ENCODE measurements at places on chromosomes 7 and 10.

DNA sequence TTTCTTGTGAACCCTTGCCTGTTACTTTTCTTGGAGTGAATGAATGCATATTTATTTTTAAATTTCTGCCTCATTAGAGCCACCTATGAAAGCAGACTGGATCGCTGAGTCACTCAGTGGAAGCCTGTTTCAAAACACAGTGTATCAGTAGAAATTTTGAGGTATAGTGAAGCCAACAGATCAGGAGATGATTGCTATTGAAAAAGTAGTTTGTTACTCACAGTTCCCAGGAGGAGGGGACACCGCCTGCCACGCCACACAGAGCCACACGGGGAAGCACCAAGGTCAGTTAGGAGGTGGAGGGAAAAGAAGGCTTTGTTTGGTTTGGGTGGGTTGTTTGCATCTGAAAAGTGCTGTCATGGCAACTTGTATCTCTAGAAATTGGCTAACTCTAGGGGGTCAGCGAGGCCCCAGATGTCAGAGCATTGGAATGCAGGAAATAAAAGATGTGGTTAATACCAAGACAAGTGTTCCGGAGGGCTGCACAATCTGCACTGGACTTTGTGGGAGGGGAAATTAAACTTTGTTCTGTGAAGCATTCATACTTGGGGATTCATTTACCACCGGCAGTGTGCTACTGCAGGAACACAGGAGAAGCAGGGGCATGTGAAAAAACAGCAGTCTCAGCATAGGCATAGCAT, 106.4 kb upstream of the SDK1 start:
- DNase-seq, result no peak

DNA sequence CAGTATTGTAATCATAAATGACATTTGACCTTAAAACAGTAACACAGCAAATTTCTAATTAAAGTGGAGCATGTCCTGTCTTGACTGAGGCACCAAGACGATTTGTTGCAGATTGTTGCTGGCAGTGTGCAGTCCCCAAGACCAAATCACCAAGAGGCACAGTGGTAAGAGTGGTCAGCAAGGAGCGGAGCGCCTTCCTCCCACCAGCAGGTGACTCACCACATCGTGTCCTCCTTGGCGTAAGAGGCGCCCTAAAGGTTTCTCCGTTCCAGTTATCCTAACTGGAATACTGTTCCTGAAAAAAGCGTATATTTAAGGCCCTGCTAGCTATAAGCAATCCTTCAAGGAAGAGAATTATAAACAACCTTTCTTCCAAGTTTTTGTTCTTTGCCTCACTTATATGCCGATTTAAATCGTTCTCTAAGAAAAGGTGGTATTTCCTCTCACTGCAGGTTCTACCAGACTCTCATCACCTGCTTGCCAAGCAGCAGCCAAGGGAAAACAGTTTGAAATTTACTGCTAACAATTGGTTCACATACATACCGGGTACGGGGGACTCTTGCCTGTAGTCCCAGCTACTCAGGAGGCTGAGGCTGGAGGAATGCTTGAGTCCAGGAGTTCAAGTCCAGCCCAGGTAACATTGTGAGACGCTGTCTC, 10.7 kb upstream of the REPIN1 start:
- no peak for DNase-seq

DNA sequence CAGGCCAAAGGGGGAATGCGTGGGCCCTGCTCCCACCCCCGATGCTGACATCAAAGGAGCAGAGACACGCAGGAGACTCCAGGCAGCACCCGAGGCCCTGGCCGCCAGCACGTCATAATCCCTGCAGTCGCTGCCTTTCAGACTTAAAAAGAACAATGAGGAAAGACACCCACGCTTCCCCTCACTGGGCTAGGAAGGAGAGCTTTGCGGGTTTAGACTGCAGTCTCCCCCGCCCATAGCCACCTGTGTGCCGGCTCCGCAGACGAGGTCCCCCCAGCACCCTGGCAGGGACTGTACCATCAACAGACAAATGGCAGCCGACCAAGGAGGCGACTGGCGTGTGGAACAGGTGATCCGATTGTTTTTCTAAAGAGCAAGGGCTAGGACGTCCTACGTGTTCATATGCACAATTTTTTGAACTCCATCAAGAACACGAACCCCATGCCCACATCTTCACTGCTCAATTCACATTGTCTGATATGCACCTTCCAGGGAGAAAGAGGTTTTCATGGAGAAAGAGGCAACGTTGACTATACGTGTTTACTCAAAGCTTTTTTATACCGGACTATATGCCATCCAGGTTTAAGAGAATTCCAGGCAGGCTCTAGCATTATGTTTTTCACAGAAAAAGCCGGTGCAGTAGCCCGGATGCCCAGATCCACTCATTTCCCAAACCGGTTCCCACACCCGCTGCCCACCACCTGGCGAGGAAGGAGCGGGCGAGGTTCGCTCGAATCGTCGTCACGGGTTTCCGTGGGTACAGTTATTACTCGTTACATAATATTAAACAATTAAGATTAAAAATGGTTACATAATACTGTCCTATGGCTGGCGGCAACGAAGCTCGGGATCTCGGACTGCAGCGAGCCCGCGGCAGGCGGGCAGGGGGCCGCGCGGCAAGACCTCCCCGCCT, 1.1 kb downstream of the GRB10 start:
- DNase-seq, result peak; percentile 8

DNA sequence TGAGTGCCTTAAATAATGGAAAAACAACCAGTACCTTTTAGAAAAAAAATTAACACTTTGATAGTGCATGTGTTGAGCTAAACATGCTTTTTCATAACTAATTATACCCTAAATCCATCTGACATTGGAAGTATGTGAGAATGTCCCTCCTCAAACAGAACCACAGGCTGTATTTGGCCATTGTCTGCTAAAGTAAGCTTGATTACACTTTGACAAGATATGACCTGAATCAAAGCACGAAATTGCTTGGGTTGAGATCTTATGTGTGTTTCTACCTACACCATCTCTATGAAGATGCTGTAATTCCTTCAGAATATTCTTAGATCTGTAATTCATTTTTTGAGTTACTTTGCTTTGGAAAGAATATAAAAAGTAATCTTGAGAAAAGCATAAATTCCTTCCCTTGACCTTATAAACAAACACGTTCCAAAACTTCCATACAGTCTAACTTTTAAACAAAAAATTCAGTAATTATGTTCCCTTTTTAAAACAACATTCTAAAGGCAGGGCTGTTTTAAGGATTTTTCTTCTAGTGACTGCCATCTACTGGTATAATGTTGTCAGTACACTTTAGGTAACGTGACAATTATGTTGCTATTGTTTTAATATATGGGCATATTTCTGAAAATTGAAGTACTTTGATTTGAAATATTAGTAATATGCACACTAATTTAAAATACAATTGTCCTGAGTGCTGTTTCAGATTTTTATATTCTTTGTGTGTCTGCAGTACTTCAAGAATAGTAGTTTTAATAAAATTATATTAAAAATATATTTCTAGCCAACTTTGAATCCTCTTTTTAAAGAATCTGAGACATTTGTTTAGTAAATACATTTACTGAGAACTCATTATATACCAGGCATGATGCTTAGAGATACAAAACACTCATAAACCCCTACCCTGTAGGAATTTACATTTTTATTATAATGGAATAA, 20.9 kb downstream of the CD36 start:
- no peak for DNase-seq

DNA sequence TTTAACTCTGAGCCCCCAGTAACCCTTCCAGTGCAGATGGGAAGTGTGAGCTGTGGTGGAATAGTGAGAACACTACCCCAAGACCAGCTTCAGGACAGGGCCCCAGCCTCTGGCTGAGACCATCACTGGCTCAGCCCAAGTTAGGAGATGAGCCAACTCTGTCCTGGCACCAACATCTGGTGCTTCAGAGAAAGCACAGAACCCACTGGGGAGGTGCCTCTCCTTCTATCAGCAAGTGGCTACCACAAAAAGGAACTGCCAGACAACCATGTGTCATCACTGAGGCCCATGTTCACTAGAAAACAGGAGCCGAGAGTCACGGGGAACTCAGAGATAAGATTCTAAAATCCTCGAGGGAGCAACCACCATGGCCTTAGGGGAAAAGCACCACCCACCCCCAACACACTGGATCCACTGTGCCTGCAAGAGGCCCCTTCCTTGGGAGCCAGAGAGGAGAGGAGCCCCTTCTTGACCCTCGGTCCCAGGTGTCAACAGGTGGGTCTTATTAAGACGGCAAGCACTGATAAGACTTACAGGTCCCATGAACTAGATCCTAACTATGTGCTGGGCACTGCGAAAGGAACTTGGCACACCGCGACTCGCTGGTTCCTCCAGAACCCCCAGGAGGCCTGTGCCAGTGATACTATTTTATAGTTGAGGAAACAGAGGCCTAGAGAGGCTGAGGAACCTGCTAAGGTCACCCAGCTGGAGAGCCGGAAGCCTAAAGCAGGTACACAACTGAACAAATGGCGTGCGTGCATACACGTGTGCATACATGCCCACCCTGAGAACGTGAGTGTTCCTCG, 102.7 kb downstream of the FAM53B start:
- DNase-seq, result peak; percentile 22

DNA sequence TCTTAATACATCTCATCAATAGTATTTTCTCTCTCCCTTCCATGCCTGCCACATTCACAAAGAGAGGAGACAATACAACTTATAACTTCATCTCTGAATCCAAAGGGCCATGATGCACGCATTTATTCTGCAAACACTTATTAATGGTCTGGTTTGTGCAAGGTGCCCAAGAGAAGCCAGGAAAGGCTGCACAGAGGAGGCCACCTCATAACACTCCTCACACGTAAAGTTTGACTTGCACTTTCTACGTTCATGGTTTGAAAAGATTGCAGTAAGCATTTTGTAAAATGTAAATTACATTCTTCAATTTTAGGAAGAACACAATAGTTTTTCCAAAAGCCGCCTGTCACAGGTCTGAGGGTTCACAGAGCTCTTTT, 1.2 kb upstream of the PALS2 start:
- no peak for DNase-seq

DNA sequence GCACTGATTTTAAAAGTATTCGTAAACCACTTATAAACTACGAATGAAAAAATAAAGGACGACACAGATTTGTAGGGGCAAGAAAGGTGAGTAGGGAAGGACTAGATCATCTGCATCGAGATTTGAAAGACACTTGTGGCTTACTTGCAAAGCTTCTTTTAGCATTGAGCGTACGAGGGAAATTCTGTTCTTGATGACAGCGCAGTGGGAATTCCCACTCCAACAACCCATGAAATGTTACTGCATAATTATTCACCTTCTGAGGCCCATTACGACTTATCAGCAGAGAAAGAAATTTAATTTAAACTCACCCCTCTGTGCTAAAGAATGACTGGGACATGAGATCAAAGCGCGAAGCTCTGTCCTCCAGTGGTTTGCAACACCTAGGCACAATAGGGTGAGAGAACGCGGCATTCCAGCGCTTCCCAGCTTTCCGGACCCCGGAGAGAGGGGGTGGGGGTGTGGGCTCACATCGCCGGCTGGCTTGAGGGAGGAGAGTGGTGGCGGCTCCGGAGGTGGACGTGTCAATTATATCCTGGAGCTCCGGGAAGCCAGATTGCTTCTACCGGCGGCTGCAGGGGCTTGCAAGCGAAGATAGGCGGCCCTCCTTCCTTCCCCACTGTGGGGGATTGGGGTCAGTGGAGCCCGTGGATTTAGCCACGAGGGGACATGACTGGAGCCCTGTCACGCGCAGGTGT, 10.3 kb downstream of the SP8 start:
- no peak for DNase-seq

DNA sequence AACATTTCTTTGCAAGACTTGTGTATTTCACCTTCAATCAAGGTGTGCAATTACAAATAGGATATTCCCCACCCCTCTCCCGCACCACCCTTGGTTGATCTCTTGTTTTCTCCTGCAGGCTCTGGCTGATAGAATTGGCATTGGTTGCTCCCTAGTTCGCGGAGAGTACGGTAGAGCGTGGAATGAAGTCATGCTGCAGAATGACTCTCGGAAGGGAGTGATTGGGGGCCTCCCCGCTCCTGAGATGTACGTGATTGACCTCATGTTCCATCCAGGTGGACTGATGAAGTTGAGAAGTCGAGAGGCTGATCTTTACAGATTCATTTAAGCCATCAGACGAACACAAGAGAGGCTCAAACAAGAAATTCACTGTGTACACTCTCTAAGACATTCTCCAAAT, 58.2 kb upstream of the MSRB2 start:
- DNase-seq, result no peak

- DNase-seq, result no peak
Observed at GRCh38 chr10:36455526-36456133, 669.8 kb upstream of the ANKRD30A start.

DNA sequence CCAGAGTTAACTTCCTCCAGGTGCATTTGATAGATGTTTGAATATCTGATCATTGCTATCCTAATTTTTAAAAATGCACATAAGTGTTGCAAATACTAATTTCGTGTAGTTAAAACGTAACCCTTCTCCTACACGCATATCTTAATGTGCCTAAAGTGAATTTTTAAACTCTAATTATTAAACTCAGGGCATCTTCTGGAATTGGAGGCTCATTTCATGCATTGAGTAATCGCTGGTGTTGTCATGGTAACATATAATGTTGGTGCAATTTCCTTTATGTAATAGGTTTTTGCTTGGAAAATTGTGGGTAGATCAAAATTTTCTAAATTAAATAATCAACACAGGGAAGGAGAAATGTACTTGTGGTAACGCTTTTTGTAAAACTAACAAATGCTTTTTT, 56.2 kb downstream of the ARMC3 start:
- no peak for DNase-seq

- DNase-seq, result no peak
Observed at GRCh38 chr10:31594347-31594873, 275.4 kb downstream of the ZEB1 start.

GRCh38 chr10:103276896-103277712, at the start of gene INA:
TSS of gene INA (plus strand) at chr10:103277138. CDS start at chr10:103277212, 74 bp downstream.
- no peak for DNase-seq

GRCh38 chr7:138713191-138713590, 12.0 kb upstream of the SVOPL start:
- no peak for DNase-seq

GRCh38 chr7:158976468-158976848, 120.1 kb downstream of the DYNC2I1 start:
- no peak for DNase-seq
